ENCODE measurements at places on chromosomes 2 and 18.

DNA sequence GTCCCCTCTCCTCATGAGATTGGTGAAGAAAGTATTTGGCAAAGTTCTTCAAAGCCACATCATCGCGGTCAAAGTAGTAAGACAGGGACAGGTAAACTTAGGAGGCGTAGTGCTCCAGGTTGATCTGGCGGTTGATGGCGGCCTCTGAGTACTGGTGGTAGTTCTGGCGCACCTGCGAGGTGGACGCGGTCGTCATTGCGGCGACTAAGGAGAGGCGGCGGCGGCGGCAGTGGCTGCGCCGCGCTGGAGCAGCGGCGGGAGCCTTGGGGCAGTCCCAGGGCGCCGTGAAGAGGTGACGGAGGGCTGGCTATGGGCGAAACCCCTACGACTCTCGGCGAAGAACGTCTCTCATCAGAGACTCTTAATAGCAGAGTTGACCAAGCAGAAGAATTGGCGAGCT lies 107.2 kb upstream of the UBE2E3 start:
- no peak for DNase-seq

- no peak for DNase-seq
These were observed 9.3 kb downstream of the NCK2 start for GRCh38 chr2:105754011-105754410.

GRCh38 chr2:12286347-12286746 lies 430.4 kb upstream of the TRIB2 start:
- no peak for DNase-seq

DNA sequence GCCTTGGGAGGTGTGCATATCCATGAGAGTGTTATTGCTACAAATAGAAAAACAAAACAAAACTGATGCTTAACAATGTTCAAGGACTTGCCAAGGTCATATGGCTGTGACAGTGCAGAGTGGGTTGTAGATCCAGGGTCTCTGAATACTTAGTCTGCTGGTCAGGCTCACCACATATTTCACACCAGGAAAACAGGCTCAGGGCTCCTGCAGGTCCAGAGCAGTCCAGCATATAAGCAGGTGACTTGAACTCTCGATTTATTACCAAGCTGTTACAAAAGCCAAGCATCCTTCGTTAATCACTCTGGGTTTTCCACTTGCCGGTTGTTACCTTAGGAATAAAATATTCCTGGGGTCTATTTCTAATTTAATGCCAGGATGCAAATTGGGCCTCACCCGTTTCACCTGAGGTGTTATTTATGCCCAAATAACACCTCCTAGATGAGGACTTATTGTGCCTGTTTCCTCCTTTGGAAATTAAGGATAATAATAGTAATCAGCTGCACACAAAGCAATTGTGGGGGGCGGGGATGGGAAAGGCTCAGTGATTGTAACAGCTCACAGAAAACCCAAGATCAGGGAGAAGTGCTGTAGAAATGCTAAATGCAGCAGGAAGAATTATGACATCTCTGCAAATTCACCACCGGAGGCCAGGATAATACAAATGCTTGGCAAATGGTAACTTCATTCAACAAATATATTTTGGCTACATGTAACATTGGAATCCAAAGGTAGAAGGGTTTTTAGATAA lies 72.9 kb downstream of the TMEM182 start:
- DNase-seq = no peak

- DNase-seq = no peak
These were observed 361.8 kb downstream of the ALK start for GRCh38 chr2:29559578-29559977.

DNA sequence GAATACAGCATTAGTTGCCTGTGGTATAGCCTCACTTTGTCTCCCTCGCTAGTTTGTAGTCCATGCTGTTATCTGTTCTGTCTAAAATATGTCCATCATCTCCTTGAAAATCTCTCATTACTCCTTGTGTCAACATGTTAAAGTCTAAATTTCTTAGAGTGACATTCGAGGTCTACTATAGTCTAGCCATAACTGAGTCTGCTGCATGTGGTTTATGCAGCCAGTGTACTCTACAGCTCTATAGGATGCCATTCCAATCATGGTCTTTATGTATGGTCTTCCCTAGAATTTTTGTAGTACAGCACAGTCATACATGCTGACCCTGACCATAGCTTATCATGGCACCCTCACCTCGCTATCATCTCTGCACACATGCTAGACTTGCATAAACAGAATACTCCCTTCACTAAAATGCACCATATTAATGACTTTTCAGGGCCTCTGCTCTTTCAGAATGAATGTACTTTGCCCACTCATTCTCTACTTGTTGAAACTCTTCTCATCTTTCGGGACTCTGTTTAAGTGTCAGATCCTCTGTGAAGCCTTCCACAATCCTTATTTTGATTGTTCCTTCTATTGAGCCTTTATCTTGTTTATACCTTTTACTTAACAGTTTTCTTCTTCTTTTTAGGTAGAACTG lies 12.8 kb downstream of the TANK start:
- DNase-seq = no peak

DNA sequence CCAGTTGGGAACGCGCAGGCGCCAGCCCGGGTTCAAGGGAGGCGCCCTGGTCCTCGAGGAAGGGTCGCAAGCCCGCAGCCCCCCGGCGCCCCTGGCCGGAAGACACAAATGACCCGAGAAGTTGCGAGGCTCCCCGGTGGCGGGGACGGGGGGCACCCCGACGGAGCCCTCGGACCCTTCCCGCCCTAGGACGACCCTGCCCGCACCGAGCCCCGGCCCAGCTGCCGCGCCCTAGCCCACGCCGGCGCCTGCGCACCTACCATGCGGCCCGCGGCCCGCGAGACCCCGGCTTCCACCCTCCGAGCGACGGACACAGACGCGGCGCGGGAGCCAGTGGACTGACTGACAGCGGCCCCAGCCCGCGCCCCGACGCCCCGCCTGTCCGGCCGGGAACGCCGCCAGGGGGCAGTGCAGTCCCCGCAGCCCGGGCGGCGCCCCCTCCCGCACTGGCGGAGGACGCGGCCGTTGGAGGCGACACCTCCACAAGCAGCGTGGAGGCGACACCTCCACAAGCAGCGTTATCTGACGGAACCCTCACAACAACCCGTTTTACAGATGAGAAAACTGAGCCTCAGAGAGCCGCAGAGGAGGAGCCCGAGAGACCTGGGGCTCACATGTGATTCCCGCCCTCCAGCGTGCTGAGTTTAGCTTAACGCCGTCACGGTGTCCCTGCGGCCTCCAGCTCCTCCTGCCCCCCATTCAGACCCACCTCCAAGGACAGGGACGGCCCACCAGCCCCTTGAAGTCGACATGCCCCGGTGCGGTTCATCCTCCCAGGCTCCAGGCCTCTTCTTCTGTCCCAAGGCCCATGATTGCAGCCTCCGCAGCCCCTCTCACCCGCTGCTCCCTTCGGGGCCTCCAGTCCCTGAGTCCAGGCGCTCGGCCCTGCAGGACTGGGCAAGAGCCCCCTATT lies at the start of gene NMUR1:
Gene NMUR1, minus strand, starts transcription at position 347 of the 913 bp plus-strand sequence. Its CDS starts 84 bp downstream, at position 263.
- DNase-seq = peak; percentile 76

- DNase-seq = no peak
These were observed 912.8 kb downstream of the NRXN1 start for GRCh38 chr2:50118905-50119702.

DNA sequence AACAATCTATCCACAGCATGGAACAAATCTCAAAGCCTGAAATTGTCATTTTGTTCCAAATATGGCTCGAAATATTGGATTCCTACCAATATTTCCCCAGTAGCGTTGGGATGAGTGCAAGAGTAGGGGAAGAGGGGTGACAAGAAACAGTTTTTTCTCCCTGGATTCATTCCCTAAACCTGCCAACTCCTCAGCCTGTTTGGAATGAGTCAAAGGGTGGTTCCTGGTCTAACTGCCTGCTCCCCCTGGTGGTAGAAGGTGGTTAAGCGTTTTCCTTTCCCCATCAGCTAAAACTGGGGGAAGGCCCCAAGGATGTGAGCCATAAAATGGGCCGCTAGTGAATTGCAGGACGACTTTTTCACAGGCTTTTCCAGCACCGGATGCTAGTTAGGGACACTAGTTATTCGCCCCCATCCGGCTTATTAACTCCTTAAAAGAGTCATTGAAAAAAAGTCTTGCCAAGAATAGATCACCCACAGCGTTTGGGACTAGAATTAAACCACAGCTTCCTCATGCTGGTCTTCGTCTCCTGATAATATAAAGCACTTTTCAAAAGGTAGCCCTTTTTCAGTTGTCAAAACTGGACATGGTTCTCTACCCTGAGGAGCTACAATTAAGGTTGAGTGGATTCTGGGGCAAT lies 72.5 kb downstream of the DHRS9 start:
- no peak for DNase-seq

DNA sequence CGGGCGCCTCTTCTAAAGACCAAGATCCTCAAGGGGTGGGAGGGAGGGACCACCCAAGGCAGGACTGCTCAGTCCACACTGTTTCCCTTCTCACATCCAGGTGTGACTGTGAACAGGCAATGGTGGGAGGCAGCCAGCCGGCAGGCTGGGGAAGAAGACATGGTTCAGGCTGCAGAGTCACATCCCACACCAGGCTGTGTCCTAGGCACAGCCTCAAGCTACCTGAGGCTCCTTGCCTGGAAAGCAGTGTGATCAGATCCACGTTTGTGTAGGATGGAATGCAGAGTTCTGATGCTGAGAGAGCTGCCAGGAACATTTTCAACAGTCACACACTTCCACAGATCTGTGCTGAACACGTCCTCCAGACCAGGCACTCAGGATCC lies 16.4 kb downstream of the SLC66A2 start:
- DNase-seq = peak; percentile 13

- no peak for DNase-seq
These were observed 16.4 kb downstream of the STAT1 start for GRCh38 chr2:190997526-190998113.

- peak; percentile 85 for DNase-seq
These were observed 322.2 kb downstream of the IRS1 start for GRCh38 chr2:226477221-226478108.

DNA sequence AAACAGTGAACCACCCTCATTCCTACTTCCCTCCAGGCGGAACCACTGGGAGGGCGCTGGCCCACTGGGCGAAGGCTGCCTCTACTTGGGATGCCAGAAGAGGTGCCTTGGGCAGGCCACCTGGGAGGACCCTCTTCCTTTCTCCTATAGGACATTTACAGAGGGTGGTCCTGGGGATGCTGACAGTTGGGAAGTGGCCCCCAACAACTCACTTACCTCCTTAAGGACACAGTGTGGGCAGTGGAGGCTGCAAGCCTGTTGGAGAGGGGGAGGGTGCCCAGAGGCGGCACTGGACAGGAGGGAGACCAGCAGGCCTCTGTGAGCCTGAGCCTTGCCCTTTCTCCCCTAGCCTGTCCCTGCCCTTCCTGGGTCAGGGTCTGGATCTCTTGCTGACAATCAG lies 346.4 kb upstream of the HS6ST1 start:
- no peak for DNase-seq

DNA sequence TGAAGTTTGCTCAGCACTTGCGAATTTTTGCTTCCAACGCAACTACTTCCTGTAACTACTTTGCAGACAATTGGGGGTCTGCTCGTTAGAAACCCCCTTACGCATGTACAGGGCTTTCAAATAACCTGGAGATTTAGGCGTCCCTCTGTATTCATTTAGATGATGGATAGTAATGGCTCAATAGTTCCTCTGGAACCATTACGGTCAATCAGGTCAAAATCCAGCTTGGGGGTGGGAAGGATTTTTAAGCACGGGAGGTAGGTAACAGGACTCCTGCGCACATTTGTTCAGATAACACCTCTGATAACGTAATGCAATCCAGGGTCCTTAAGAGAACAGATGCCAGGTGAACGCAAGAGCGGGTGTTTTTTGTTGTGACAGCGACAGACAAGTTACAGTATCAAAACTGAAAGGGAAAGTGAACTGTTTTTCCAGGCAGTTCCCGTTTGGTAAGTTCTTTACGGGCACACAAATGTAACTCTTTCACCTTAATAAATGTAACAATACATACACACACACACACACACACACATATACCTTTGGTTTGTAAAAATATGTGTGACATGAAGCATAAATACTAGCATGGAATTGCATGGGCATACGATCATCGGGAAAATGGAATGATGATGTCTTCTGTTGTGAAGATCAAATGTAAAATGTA lies 3.8 kb upstream of the OSR1 start:
- no peak for DNase-seq

DNA sequence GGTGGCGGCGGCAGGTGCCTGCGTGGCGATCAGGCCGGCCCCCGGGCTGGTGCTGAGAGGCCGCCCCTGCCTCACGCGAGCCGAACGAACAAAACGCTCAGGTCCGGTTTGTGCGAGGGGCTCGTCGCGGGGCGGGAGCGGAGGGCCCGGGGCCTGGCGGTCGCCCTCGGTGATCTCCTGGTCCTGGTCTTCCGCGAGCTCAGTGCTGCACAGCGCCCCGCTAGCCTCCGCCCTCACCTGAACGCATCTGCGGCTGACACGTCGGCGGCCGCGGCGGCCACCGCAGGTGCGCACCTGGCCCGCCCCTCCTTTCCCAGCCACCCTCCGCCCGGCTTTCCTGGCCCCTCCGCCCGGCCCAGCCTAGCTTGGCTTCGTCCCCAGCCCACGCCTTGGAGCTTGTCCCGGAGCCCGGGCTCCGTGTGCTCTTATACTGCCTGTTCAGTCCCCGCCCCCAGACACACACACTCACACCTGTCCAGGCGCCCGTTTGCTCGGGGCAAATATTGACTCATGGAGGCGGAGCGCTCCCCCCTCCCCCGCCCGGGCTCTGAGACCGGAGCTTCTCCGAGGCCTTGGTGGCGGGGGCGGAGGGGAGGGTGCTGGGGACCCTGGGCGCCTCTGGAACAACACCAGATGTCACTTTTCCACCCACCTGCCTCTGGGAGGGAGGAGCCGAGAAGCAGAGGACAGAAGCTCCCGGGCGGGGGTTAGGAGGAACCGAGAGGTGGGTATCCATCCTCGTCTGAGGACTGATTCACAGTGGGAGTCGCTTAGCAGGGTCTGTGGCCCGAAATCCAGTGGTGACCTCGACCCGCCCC lies 8.6 kb upstream of the CRYBA2 start:
- no peak for DNase-seq

GRCh38 chr2:190443778-190444481 lies 35.8 kb downstream of the MFSD6 start:
- no peak for DNase-seq

GRCh38 chr2:746697-747096 lies 69.5 kb upstream of the TMEM18 start:
- DNase-seq = no peak

- no peak for DNase-seq
These were observed 12.6 kb upstream of the RAB1A start for GRCh38 chr2:65142515-65142914.

- no peak for DNase-seq
These were observed 3.3 kb downstream of the CHRNA1 start for GRCh38 chr2:174760845-174761473.

- DNase-seq = no peak
These were observed 103.3 kb upstream of the GATA6 start for GRCh38 chr18:22066083-22066485.

DNA sequence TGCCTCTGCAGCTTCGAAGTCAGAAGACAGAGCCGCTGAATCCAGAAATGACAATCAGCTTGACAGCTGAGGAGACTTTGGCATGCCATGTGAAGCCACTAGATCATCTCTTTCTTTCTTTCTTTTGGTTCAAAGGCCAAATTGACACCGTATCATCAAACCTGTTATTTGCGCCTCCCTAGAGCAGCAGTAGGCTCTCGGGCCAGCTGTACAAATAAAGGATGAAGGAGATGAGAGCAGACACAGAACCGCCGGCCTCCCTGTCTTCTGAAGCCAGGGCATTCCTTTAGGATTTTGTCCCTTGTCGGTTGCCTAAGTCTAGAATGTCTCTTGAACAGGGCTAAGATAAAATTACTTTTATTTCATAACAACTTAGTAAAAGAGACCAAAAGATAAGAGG lies 36.8 kb downstream of the COL4A4 start:
- DNase-seq = no peak

GRCh38 chr2:205715831-205716525 lies 33.7 kb downstream of the NRP2 start:
- no peak for DNase-seq

Data from sigmoid colon (tissue), 7 donors.